ENCODE measurements at places on chromosomes 2 and 18.

DNA sequence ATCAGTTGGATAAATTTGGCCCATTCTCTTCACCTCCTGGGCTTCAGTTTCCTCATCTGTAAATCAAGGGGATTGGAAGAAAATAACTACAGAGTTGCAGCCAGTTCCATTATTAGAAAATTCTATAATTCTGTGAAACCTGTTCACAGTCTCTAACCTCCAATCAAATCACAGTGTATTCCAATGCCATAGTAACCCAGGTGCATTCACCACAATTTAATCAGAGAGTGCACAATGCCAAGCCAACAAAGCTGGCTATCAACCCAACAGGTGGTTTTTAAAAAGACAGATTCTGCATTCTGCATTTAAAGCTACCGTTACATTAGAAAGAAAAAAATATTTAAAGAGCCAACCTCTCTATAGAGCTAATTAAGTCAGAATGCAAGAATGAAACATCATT lies 308.6 kb downstream of the RNF144A start:
- no peak for DNase-seq

DNA sequence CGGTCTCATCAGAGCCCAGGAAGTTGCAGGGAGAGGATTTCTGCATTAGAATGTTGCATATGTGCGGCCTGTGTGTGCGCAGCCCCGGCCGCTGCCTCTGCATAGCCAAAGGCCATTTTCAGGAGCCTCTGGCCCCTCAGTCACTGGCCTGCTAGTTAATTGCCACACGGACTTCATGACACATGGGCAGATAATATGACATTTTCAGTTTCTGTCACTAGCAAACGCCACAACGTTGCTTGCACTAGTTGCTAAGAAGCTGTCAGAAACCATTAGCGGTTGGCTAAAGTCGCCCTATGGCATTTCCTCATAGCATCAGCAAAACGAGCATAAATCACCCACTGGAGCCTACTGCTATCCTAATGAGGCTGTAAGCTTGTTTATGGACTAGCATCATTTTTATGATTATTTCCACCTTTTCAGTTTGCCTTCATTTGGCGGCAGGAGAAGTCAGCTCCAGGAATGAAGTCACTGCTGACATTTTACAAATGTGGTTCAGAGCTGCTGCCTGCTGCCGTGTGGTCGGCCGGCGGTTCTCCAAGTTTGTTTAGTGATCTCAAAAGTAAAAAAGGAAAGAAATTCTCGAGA lies 73.7 kb downstream of the MEIS1 start:
- no peak for DNase-seq

GRCh38 chr2:143525402-143525860 lies 396.2 kb downstream of the ARHGAP15 start:
- no peak for DNase-seq

DNA sequence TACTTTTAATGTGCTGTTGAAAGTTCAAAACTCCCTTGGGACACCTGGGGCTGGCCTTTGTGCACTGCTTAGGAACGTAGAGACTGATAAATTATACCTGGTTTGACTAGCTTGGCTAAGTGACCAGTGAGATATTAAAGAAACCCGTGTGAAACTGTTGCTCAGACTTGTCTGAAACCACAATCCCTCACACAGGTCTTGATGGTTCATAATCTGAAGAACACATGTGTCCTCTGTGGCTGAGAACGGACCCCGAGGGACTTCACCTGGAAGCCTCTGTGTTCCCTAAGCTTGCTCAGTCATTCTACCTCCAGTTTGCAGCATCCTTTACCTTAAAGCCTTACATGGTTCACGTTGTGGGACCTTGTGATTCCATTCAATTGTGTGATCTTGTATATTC lies 218.8 kb downstream of the CBLN2 start:
- DNase-seq: no peak

- no peak for DNase-seq
These were observed 23.2 kb downstream of the HJURP start for GRCh38 chr2:233831011-233831721.

GRCh38 chr18:62377131-62377807 lies 52.2 kb downstream of the TNFRSF11A start:
- no peak for DNase-seq

DNA sequence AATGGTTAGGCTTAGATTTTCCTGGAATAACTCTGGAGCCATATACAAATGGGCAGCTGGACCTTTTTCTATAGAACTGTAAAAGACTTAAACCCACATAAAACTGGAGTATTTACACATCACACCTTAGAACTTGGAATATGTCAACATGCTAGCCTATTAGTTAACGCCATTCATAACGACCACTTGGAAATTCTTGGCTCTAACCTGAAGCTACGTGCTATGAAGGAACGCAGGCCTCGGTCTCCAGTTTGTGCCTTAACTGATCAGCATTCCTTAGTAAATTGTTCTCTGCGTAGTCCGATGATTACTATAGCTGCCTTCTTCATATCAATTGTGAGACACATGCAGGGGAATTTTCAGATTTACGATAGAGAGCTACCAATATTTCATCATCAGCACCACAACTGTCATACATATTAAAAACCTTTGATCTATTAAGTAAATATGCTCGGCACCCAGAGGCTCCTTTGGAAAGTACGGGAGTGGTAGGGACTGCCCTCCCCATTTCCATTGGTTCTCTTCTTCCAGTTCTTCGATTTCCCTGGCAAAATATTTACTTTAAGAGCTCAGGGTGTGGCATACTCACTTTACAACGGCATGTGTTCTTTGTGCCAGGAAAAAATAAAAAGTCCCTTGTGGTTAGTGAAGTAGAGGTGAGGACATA lies 17.5 kb upstream of the CCL20 start:
- no peak for DNase-seq

GRCh38 chr2:156452971-156453370 lies 16.8 kb downstream of the GPD2 start:
- DNase-seq: no peak

GRCh38 chr2:233461481-233461891 lies 105.1 kb downstream of the USP40 start:
- DNase-seq: no peak

DNA sequence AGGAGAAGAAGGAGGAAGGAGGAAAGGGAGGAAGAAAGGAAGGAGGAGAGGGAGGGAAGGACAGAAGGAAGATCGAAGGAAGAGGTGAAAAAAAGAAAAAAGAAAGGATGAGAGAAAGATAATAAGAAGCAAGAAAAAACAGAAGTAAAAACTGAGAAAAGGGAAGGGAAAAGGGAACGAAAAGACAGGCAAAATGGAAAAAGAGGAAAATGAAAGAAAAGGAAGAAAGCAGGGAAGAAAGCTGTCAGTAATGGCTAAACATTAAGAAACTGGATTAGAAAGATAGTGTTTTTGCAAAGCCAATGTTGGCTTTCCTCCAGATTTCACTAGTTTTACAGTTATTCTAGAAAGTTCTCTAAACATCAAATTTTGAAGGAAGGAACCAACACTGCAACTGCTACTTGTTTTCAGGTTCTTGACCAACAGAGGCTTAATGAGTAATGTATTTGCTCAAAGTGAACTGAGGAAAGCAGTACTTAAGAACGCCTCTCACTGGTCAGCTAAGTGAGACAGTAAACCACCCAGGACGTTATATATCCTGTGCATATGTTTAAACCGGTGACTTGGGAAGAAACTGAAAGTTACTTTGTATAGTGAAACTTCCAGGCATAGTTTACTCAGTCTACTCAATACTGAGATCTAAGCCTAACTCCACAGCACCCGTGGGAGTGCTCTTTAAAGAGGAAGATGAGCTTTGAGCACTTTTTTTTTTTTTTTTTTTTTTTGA lies 286.2 kb upstream of the TRIB2 start:
- no peak for DNase-seq

GRCh38 chr18:62331581-62332356 lies 6.7 kb downstream of the TNFRSF11A start:
- no peak for DNase-seq

All from NCI-H187 treated with DMSO at 0.1 percent for 48 hours (cell line).